H1 (cell line): ENCODE measurements at places on chromosomes 5 and 9. TPM values are rescaled to one million over a fixed set of nuclear protein-coding genes. Genes with fewer than 3 reads are reported as not detected.

- H3K36me3 ChIP-seq = no peaks in the 10 kb centered on the region
- H3K27me3 ChIP-seq = no peaks in the 10 kb centered on the region
- H3K4me1 ChIP-seq = no peaks in the 10 kb centered on the region
- H3K4me3 ChIP-seq = no peak overlapping the region
- DNase-seq = no peak
These were observed 1550.1 kb downstream of the MAT2B start for GRCh38 chr5:165055476-165055875.

GRCh38 chr9:123562844-123563346 lies 206.9 kb downstream of the CRB2 start:
- no peaks in the 10 kb centered on the region for H3K36me3 ChIP-seq
- no peak for DNase-seq
- H3K27ac ChIP-seq = no peak overlapping the region
- no peaks in the 10 kb centered on the region for H3K27me3 ChIP-seq

DNA sequence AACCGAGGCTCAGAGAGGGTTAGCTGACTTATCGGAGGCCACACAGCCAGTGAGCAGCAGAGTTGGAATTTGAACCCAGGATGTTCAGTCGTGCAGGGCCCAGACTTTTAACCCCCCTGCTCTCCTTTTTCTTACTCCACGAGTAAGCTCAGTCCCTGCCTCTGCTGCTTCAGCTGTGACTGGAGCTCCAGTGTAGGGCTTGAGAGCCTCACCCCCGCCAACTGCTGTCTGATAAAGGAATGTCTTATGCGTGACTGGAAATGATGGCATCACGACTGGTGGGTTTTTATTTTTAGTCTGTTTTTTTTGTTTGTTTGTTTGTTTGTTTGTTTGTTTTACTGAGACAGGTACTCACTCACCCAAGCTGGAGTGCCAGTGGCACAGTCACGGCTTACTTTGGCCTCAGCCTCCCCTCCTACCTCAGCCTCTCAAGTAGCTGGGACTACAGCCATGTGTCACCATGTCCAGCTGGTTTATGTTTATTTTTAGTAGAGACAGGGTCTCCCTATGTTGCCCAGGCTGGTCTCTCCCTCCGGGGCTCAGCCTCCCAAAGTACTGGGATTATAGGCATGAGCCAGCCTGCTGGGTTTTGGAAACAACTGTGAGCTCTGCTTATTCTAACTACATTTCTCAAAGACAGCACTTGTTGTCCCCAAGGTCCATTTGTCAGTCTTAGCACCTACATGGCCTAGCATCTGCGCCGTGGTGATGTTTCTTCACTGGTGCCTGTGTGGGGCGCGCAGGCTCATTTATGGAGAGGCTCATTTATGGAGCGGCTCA lies 52.5 kb upstream of the NCS1 start:
- no peaks in the 10 kb centered on the region for H3K27me3 ChIP-seq
- H3K4me3 ChIP-seq = no peak overlapping the region
- no peaks in the 10 kb centered on the region for H3K36me3 ChIP-seq
- DNase-seq = no peak
- peaks cover 15% of the 10 kb centered on the region for H3K4me1 ChIP-seq
- no peak overlapping the region for H3K27ac ChIP-seq

- no peak overlapping the region for H3K4me3 ChIP-seq
- no peaks in the 10 kb centered on the region for H3K4me1 ChIP-seq
- H3K27ac ChIP-seq = no peak overlapping the region
- peaks cover 7% of the 10 kb centered on the region for H3K27me3 ChIP-seq
- DNase-seq = no peak
- H3K36me3 ChIP-seq = no peaks in the 10 kb centered on the region
These were observed 52.3 kb upstream of the PTPDC1 start for GRCh38 chr9:94031946-94032345.

DNA sequence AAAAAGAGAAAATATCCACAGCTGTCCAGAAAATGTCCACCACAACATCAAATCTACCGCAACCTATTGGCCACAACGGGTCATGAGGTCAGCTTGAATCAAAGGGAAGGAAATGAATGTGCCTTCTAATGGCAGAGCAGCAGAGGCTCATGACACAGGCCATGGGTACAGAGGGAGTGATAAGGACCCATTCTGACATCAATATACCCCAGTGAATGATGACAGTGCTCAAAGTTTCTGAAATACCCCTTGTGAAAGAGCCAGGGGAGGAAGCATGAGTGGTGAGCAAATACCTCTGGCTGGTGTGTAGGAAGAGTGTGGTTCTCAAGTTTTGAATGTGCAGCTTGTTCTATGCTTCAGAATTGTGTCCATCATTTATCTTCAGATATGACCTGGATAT lies 348.2 kb downstream of the IRX1 start:
- DNase-seq = no peak
- H3K27ac ChIP-seq = no peak overlapping the region
- H3K4me3 ChIP-seq = no peak overlapping the region
- H3K4me1 ChIP-seq = no peaks in the 10 kb centered on the region; the same call in 1 of the 2 replicates
- H3K27me3 ChIP-seq = no peaks in the 10 kb centered on the region
- H3K36me3 ChIP-seq = no peaks in the 10 kb centered on the region

The AK1 gene
- 35.9 and 37.9 TPM in 2 replicates for total RNA-seq
